ENCODE measurements at places on chromosomes 2 and 18.
A peak's percentile ranks its signal among the peaks of the same experiment; 100 is the strongest.

DNA sequence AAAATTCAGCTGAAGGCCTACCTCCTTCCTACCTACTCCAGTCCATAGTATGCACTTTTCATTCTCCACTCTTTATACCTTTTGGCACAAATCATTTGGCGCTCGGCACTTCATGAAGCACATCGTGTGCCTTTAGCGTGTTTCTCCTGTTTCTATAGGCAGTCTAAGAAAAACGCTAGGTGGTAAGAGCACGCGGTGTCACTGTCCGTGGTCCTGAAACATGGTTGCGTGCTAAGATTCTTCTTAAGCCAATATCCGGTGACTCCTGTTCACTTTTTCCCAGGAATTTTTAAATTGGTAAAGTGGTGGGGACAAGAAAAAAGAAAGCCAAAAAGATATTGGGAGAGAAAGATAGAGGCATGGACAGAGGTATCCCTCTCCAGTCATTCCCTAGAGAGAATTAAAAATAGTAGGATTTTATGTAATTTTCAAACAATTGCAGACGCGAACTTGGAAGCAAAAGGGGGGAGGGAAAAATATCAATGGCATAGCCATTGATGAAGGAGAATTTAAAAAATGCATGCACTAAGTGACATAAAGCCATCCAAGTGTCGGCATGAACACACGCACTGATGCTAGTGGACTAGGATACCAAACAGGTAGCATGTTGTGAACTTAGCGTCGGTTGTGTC, 1.4 kb upstream of the CTNNA2 start:
- peak; percentile 21 for DNase-seq

DNA sequence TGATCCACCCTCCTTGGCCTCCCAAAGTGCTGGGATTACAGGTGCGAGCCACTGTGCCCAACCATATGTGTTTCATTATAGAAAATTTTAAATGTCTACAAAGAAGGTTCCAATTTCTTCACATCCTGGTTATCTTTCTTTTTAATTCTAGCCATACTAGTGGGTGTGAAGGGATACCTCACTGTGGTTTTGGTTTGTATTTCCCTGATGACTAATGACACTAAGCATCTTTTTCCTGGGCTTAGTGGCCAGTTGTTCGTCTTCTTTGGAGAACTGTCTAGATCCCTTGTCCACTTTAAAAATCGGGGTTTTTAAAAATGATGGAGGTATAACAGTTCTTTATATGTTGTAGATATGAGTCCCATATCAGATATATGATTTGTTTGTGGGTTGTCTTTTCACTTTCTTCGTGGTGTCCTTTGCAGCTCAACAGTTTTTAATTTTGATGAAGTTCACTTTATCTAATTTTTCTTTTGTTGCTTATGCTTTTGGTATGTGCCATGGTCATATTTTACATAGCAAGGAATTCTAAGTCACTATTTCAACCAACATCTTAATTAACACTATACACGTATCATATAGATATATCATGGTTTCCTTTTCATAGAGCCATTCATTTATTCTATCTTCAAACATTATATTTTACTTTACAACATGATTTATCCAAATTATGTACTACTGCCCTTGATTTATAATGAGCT, 135.0 kb upstream of the RIOK3 start:
- DNase-seq = peak; percentile 78

DNA sequence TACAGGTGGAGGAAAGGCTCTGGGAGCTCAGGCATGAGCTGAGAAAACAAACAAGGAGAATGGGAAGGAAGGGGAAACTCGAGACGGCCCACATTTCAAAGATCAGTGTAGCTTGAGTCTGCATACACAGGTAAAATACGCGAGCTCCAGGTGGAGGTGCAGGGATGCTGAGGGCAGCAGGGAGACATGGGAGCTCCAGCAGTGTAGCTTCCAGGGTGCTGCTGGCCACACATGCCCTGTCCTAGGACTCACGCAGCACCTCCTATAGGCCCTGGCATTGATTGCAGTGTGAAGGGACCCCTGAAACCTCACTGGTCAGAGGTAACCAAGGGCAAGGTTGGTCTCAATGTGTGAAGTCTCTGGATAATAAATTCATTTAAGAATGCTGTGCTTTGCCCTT, 362.8 kb upstream of the HS6ST1 start:
- no peak for DNase-seq

GRCh38 chr2:217415316-217415715, 555.5 kb upstream of the TNP1 start:
- DNase-seq = no peak

- DNase-seq = peak; percentile 39
These were observed 4.5 kb downstream of the FKBP7 start for GRCh38 chr2:178473931-178474330.

- DNase-seq = no peak
These were observed 1028.6 kb upstream of the ZEB2 start for GRCh38 chr2:145548479-145548878.

- no peak for DNase-seq
These were observed 22.0 kb downstream of the SMAD7 start for GRCh38 chr18:48928787-48929186.

- no peak for DNase-seq
These were observed 165.8 kb downstream of the FBXO15 start for GRCh38 chr18:73981796-73982195.

GRCh38 chr18:46408334-46408987, 248.6 kb downstream of the LOXHD1 start:
- no peak for DNase-seq

GRCh38 chr2:24592441-24593100, 101.5 kb downstream of the NCOA1 start:
- DNase-seq = no peak

DNA sequence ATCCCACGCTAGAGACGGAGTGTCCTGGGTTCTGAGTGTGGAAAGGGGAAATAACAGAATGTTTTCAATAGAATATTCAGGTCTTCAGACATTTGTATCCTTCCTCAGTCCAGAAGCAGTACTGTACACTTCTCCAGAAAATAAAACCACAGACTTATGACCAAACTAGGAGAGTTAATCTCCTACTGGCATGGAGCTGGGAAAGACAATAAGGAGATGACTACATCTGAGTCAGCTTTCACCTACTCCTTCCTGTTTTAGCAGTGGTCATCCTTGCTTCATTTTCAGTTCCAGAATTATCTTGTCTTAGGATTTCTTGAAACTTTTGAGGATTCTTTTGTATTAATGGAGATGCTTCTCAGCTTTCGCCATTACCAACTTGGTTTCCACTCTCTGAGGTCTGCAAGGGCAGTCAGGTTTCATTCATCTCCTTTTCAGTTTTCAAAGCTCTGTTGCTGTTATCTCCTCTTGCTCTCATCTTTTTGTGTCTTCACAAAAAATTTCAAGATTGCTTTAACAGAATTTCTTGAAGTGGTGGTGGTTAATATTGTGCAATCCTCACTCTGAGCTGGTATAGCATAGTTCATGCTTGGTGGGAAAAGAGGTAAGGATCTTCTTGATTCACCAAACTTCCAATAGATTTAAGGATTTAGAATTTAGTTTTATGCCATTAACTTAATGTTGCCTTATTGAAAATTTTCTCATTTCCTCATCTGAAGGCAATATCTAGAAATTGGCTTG, 23.7 kb upstream of the NR4A2 start:
- peak; percentile 44 for DNase-seq

DNA sequence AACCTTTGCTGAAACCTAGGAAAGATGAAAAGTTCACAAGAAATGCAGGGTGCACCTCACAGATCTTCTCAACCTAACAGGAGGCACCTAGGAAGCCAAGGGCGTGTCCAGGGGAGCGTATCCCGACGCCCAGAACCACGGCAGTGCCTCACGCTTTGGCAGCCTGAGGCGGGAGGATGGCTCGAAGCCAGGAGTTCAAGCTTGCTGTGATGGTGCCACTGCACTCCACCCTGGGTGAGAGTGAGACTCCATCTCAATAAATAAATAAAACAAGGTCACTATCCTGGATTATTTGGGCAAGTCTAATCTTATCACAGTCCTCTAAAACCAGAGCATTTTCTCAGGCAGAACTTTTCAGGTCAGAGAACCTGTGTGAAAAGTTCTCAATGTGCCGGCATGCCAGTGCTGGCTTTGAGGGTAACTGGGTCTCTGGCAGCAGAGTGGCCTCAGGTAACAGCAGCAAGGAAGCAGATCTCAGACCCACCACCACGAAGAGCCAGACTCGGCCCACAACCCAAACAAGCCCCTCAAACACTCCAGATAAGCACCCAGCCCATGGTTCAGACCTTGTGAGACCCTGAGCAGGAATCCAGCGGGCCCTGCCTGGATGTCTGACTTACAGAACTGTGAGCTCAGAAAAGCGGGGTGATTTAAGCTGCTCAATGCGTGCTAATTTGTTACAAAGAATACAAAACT, 11.7 kb downstream of the HSBP1L1 start:
- no peak for DNase-seq

GRCh38 chr2:3761272-3761671, 57.9 kb downstream of the DCDC2C start:
- DNase-seq = no peak

- no peak for DNase-seq
These were observed 616 bp upstream of the RBMS1 start for GRCh38 chr2:160494201-160494644.

- DNase-seq = no peak
These were observed 46.8 kb downstream of the IMPA2 start for GRCh38 chr18:12028040-12028628.

- DNase-seq = no peak
These were observed 1.7 kb downstream of the CXCR4 start for GRCh38 chr2:136116151-136116812.

All from EL (cell line).